Activated CD8-positive, alpha-beta memory T cell treated with anti-CD3 and anti-CD28 coated beads for 48 hours (primary cell): ENCODE measurements at places on chromosomes 7 and 10.

DNA sequence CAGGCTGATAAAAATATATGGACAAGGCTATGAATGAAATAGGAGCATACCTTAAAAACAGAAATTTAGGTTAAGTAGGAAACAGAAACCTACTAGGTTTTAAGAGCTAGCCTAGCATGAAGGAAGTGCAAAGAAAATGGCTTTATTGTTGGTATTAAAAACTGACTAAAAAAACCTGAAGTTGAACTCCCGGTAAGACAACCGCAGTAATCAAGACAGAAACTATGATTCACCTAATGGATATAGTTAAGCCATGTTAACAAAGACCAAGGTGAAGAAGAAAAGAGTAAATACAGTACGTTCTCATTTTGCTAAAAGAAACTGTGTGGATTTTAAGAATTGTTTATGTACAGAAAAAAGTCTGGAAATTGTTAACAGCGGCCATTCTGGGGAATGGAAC lies 2.5 kb downstream of the RTKN2 start:
- DNase-seq = no peak

GRCh38 chr7:74217455-74218342 lies 7.9 kb downstream of the LAT2 start:
- DNase-seq = no peak

- no peak for DNase-seq
These were observed 21.6 kb downstream of the SMKR1 start for GRCh38 chr7:129523924-129524323.

DNA sequence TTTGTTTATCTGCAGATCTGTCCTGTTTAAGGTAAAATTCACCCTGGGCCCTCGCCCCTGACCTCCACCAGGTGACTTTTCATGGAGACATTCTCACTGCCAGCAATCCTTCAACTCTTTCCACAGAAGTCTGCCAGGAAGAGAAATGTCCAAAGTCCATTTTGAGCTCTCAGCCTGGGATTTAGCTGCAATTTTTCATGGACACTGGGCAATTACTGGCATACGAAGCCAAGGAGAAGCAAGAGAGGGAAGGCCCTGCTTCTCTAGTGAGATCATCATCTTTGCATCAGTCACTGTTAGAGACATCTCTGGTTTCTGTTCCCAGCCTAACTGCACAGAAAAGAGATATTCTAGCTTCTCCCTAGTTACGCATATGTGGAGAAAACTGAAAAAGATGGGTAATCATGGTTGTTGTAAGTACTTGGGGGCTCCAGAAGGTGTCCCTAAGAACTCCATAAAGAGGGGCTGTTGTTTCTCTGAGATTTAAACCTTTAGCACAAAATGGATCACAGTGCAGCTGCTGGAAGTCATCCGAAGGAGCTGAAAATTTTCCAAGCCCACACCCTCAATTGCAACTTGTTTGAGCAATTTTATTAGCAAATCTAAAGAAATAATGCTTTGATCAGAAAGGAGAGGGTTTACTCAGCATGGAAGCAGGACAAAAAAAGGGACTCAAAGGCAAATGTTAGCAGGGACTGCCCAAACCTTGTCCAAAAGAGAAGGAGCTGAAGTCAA lies 168.9 kb downstream of the SNX10 start:
- no peak for DNase-seq

- no peak for DNase-seq
These were observed 9.7 kb downstream of the EIF4H start for GRCh38 chr7:74183653-74184450.

- DNase-seq = no peak
These were observed 36.4 kb upstream of the ZNF488 start for GRCh38 chr10:47420305-47421056.

- no peak for DNase-seq
These were observed 73.8 kb downstream of the RGS10 start for GRCh38 chr10:119468542-119469324.
